NCI-H2081 (cell line): ENCODE measurements at places on chromosomes 5 and 9.
A peak's percentile ranks its signal among the peaks of the same experiment; 100 is the strongest.

GRCh38 chr5:115641948-115642347 lies 16.1 kb upstream of the TMED7 start:
- no peak for DNase-seq

DNA sequence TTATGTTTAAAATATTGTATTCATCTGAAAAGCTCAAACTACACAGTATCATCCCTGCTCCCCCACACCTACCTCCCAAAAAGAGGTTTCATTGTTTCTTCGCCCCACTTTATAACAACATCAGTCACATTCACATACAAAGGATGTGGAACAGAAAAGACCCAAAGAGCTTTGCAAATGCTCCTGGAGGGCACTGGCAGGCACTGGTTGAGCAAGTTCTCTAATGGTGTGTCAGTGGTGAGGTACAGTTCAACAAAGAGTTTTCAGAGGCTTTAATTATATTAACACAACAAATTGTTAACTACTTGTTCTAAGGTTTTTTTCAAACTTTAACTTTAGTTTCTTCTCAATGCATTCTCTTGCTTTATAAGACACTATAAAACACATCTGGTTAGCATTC lies 54.1 kb upstream of the ECM2 start:
- no peak for DNase-seq

DNA sequence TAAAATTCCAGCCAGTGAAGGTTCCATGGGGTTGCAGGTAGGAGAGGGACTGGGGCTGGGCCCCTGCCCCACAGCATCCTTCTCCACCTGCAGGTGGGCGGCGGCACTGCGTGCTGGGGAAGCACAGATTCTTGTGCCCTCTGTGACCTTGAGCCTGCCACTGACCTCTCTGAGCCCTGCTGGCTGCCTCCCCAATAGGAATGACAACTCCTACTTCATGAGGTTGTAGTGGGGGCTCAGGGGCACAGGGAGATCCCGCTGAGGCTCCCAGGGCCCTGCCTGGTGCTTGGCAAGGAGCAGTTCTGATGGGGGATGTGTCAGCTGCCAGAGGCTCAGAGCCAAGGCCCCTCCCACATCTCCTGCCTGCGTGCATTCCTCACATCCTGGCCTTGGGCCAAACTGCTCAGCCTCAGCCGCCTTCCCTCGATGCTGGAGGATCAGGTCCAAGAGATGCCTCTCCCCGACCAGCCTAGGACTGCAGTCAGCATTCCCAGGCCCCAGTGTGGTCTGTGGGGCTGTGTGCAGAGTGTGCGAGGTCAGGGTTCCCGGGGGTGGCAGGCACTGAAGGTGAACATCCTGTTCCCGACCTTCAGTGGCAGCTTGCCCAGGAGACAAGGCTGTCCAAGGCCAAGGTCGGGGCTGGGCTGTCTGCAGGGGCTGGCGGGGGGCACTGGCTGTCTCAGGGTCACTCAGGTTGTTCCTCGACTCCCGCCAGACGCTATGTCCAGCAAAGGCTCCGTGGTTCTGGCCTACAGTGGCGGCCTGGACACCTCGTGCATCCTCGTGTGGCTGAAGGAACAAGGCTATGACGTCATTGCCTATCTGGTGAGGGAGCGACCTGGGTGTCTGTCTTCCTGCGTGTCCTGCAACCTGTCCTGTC lies 7.0 kb downstream of the ASS1 start:
- peak; percentile 78 for DNase-seq

DNA sequence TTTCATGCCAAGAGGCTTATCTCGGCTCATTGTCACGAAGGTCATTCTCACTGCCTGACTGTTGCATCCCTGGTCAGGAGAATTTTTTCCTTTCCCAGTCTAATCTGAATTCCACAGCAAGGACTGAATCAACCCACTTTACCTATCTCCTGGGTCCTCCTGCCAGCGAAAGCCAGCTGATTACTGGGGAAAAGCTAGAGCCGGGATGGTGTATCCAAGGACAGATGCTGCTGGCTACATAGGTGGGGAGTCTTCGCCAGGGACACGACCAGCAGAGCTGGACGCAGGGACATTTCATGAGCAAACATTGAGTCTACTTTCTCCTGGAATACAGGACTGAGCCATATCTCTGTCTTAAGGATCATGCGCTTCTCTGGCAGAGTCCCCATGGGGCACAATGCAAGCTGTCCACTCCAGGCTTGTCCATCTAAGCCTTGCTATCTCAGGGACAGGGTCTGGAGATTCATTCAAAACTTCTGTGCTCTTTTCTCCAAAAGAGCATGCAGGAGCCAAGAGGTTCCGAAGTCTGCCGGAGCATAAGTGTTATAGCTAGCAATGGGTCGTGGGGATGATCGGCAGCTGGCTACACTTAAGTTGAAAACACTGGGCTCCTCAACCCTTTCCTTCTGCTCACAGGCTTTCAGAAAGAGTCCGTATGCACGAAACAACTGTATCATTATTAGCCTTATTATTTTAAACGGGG lies 6.5 kb upstream of the HAND1 start:
- no peak for DNase-seq

GRCh38 chr5:142388696-142389095 lies 63.9 kb upstream of the SPRY4 start:
- DNase-seq, result no peak

GRCh38 chr5:92613546-92613945 lies 967.5 kb downstream of the NR2F1-AS1 start:
- DNase-seq, result no peak

DNA sequence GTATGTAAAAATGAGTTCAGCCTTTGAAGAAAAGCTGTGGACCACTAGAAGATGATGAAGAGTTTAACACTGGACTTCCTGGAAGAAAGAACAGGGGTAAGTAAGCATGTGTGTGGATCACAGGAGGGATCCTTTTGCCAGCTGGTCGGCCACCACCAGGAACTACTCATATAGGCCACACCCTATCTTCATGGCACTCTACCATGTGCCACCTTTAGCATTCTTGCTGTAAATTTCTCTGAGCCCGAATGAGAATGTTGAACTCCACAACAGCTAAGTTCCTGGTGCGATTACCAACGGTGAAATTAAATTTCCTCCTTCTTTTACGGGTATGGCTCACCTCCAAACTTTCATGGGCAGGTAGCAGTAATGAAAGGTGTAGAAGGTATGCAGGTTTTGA lies 102.3 kb downstream of the ATP10B start:
- DNase-seq, result no peak

DNA sequence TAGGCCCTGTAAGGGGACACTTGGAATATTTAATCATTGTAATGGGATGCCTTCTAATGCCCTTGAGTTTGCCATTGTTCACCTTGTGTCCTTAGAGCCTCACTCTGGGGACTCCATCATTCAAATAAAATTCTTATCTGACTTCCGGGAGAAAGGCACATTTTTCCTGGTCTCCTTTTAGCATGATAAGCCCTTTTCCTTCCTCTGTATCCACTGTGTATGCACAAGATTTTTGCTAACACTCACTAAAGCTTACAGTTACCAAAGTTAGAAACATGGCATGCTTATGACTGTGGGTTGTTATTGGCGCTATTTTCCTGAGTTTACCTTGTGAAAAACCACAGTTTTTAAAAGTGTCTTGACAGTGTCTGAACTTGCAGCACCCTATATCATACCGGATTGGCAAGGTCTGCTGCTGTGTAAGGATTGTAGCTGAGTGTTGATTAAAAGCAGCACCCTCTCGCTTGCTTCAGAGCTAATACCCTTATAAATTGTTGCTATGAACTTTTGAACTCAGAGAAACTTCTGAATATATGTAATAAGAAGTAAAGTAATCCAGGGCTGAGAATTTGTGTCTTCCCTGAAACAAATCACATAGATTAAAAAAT lies 46.4 kb downstream of the SNCAIP start:
- no peak for DNase-seq

- no peak for DNase-seq
Measured at GRCh38 chr5:84273517-84273883, 111.2 kb downstream of the EDIL3 start.

DNA sequence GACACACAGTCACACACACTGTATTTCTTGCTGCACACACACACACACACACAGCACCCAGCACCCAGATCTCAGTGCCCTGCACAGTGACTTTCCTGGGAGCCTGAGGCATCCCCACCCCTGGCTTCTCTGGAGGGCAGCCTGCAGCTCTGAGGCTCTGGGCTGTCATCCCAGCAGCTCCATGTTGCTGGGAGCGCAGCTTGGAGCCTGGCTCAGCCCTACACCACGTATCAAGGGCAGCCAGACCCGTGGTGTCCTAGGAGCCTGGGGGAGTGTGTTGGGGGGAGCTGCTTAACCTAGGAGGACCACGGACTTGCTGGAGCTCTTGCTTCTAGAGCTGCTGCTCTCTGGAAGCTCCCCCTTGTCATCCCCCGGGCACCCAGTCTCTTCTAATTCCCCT lies 5.2 kb downstream of the IER5L start:
- no peak for DNase-seq

GRCh38 chr5:96637196-96637595 lies 25.0 kb upstream of the CAST start:
- no peak for DNase-seq

- DNase-seq, result no peak
Measured at GRCh38 chr5:90480699-90481098, 6.0 kb downstream of the POLR3G start.

GRCh38 chr5:2901511-2901910 lies 150.0 kb upstream of the IRX2 start:
- no peak for DNase-seq

DNA sequence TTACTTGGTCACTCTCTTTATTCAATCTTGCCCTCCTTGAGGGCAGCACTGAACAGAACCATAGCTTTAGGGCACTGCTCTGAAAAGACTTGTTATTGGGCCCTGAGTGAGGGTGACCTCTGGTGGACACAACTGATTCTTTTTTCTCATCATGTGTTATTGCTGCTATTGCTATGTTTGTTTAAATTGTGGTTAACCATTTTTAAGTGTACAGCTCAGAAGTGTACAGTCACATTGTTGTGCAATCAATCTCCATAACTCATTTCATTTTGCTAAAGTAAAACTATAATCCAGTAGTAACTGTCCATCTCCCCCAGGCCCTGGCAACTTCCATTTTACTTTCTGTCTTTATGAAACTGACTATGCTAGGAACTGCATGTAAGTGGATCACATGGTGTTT lies 351.1 kb upstream of the RIOK2 start:
- peak; percentile 43 for DNase-seq

DNA sequence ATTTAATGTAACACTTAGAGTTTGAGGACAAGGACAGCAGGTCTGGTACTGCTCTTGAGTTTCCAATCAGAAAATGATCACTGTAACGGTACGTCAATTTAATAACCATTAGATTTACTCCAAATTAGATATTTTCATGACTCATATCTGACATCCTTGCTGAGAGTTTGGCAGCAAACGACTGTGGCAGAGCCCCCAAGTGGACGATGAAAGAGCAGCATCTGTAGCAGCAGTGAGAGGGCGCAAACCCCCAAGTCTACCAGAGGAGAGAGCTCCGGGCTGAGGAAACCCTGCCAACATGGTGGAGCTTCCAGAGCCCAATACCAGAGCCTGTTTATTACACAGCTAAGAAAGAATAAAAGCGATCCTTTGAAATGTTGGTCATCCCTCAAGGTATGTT lies 73.2 kb upstream of the EPB41L4A start:
- DNase-seq, result no peak

GRCh38 chr5:166349046-166349445 lies 1942.4 kb upstream of the WWC1 start:
- peak; percentile 36 for DNase-seq

DNA sequence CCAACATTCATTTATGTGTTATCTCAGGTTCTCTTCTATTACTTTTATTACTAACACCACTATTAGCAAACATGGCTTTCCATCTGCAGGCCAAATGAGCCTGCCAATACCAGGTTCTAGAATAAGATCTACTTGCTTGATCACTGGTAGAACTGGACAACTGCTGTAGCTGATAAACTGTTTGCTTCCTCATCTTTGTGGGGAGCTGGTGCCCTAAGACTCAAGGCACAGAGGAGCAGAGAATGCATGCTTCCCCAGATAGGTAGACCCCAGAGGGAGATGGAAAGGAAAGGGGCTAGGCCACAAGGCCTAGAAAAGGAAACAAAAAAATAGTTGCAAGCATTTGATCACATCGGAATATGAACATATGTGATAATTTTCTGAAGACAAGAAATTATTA lies 30.7 kb upstream of the AUH start:
- DNase-seq, result no peak

DNA sequence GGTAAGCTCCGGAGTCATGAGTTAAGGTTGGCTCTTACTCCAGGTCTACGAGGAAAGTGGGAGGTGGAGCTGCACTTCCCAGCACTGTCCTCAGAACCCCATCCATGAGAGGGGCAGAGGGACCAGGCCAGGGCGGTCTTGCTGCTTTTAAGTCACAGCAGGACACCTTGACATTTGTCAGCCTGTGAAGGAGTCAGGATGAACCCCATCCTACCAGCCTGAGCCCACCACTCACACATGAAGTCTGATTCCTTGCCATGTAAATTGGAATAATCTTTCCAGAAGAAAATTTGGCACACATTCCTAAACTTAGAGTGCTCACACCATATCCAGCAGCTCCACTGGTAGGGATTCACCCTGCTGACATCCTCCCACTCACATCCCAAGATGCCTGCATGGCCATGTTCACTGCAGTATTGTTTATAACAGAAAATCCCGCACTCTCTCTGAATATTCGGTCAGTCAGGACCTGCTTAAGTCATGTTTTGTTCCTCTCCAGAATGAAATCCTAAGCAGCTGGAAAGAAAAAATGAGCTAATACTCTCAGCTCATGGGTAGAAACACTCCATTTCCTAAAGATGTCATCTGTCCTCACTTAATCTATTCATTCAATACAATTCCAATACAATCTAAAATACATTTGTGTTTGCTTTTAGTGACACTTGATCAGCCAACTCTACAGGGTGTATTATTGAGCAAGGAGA lies 79.3 kb upstream of the COL5A1 start:
- DNase-seq, result no peak

DNA sequence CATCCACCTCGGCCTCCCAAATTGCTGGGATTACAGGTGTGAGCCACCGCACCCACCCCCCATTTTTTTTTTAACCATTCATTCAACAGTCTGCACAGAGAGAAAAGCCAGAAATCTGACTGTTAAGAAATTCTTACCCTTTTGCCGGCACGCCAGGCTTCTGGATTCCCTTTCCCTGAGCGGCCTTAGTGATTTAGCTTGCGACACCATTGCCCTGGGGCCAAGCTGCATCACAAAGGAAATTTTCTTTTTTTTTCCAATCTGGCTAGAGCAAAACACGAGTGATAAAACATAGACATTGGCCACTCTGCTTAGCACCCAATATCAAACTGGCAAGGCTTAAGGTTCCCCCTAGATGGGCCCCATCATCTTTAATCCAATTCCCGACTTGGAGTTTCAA lies 21.2 kb upstream of the ATOSB start:
- no peak for DNase-seq

GRCh38 chr9:23825700-23826099 lies 340 bp downstream of the ELAVL2 start:
- DNase-seq, result no peak

DNA sequence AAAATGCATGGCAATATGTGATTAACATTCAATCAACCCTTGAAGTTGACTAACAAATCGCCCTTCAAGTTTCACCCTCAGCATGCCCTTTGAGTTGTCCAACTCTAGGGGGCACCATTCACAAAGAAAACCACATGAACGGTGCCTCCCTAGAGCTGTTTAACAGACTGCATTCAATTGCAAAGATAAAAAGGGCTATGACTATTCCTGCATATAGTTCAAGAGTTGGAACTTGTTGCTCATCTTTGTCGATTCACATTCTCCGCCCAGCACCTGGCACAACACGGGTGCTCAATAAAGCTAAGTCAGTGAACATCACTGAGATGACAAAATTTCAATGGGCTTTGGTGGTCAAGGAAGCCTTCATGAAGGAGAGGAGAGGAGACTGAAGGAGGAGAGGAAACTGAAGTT lies 69.6 kb upstream of the SLC30A5 start:
- DNase-seq, result peak; percentile 61

- DNase-seq, result no peak
Measured at GRCh38 chr9:113341712-113342410, 1.8 kb upstream of the WDR31 start.
